Activated CD4-positive, alpha-beta T cell treated with anti-CD3 and anti-CD28 coated beads, Interleukin-2, amount 10 ng/mL, durations not matched to agents 24 days and 14 days (primary cell): ENCODE measurements at places on chromosomes 11 and 22. TPM values are rescaled to one million over a fixed set of nuclear protein-coding genes. Genes with fewer than 3 reads are reported as not detected.

The FGF3 gene
- total RNA-seq, result not detected in 2 replicates

The LINC01488 gene
- not detected in 2 replicates for total RNA-seq

The ROM1 gene
- total RNA-seq, result 2.3 and 3.1 TPM in 2 replicates

The FOLR2 gene
- total RNA-seq, result not detected in 2 replicates
